ENCODE measurements at places on chromosomes 2 and 18.

- DNase-seq: no peak
Observed at GRCh38 chr2:9285921-9286320, 79.3 kb downstream of the ASAP2 start.

DNA sequence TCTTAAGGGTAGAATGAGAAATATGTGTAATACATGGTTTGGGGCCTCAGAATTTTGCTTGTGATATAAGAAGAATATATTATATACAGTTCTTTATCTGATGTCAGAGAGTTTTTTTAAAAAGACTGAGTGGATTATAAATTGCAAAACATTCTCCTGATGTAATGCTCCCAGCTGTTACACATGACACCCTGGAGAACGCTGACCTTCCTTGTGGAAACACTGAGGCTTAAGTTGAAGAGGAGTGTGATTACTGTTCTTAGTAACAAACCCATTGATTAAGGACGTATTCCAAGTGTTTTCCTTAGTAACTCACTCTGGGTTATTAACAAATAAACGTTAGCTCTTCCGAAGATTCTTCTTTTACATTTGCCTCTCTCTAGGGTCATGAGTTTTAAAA is 1069.3 kb upstream of the CNTNAP5 start:
- DNase-seq: no peak

GRCh38 chr2:162524192-162524591 is 180.3 kb downstream of the GCA start:
- no peak for DNase-seq

- no peak for DNase-seq
Observed at GRCh38 chr2:65602603-65603235, 170.3 kb upstream of the SPRED2 start.

DNA sequence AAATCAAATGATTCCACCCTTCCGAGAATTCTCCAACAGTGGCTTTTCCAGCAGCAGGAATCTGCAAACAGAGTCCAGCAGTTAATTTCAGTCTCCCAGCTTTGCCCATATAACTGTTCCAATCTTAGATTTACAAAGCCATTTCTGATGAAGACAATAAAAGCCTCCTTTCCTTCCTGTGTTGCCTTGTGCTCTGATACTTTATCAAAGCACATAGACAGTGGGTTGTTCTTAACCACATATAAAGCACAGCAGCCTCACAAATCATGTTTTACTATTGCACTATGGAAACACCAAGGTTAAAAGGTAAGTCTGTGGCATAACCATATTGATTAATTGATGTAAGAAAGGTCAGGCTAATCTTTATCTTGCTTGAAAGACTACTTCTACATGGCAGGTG is 89.8 kb upstream of the MMADHC start:
- no peak for DNase-seq

DNA sequence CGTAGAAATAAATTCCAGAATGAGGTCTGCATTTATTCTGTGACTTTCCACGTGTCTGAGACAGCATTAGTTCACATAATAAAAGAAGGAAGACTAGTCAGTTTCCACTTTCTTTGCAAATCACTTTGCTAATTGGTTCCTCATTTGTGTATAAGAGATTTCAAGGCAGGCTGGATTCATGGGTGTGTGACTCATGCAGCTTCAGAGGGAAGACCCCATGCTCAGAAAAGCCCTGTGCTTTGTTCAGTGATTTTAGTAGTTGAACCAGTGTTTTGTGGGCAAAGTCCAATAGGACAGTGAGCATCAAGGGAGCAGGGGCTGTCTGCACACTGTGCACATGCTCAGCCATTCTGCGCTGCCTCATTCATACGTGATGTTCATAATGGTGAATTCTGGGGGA is 297.8 kb downstream of the DLGAP1 start:
- no peak for DNase-seq

GRCh38 chr18:47484068-47484467 is 232.6 kb upstream of the SKOR2 start:
- no peak for DNase-seq

GRCh38 chr2:124514236-124514635 is 489.1 kb downstream of the CNTNAP5 start:
- DNase-seq: no peak

DNA sequence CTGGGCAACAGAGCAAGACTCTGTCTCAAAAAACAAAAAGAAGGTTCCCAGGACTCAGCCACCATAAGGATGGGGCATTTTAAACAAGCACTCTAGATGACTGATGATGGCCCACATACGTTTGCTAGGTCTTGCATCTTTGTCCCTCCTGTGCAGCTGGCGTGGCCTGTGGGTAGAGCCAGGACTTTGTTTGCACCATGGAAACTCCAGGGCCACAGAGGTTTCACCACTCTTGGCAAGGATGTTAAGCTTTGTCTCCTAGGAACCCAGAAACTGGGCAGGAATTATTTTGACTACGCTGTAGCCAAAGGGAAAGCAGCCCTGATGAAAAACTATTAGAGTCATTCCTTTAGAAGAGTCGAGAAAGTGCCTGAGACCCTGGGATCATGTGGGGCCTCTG is 75.3 kb upstream of the STPG4 start:
- no peak for DNase-seq

GRCh38 chr2:162484551-162484950 is 140.6 kb downstream of the GCA start:
- DNase-seq: no peak

- no peak for DNase-seq
Observed at GRCh38 chr2:106563195-106563594, 76.0 kb downstream of the CD8B2 start.

- DNase-seq: no peak
Observed at GRCh38 chr2:31932589-31932988, 78.2 kb downstream of the MEMO1 start.

DNA sequence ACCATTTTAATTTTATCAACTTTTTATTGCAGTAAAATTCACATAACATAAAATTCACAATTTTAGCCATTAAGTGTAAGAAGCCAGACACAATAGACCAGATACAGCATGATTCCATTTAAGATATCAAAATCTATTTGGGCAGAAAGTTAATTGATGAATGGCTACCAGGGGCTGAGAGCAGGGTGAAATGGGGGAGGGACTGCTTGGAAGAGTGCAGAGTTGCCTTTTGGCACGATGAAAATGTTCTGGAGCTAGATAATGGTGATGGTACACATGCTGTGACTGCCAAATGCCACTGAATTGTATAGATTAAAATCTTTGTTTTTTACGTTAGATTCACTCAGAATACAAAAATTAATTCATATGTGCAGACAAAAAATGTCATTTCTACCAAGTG is 289.3 kb upstream of the HNMT start:
- DNase-seq: no peak

GRCh38 chr18:28313602-28314001 is 136.7 kb upstream of the CDH2 start:
- DNase-seq: no peak

- no peak for DNase-seq
Observed at GRCh38 chr2:70103531-70104061, 16.3 kb downstream of the PCBP1 start.

DNA sequence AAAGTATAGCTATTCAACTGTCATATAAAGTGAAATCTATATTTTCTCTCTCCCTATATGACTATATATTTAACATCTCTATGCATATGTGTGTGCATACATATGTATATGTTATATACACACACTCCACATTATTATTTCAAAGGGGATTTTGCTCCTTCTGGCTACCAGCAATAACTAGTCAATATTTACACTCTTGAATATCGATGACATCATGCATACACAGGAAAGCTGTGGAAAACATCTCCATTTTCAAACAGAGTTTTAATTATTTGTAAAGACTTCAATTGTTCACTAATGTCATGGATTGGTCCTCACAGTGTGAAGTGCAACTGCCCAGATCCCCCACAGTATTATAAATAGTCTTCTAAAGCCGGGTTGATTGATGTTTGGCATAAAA is 195.9 kb upstream of the TCF4 start:
- DNase-seq: no peak

GRCh38 chr2:184628051-184628450 is 29.7 kb downstream of the ZNF804A start:
- DNase-seq: no peak

- DNase-seq: no peak
Observed at GRCh38 chr2:240961910-240962299, 36.5 kb upstream of the SNED1 start.

DNA sequence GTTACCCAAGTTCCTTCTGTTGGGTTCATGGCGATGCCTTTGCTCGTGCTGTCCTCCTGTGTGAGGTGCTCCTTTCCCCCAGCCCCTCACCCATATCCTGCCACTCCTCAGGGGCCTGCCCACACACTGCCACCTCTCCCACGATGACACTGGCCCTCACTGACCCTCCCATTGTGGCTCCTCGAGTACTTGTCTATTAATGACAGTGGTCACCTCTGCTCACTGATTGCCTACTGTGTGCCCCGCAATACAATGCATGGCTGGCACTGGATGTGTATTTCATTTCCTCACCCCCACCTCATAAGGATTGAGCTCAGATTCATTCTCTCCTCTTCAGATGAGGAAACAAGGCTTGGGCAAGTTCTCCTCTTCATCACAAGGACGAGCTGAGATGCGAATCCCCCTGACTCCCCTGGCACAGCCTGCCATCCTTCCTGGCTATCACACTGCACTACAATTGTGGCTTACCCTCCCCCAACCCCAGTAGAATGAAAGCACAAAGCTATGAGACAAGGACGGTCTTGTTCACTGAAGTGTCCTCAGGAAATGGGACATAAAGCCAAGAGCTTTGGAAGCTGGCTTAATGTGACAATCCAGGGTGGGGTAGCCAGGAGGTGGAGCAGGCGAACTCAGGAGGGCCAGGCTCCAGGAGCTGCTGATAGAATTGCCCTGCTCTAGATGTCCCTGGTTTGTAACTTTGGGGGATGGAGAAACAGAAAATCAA is 93.9 kb upstream of the RAB12 start:
- no peak for DNase-seq

GRCh38 chr18:54004828-54005227 is 219.6 kb downstream of the MBD2 start:
- DNase-seq: no peak

DNA sequence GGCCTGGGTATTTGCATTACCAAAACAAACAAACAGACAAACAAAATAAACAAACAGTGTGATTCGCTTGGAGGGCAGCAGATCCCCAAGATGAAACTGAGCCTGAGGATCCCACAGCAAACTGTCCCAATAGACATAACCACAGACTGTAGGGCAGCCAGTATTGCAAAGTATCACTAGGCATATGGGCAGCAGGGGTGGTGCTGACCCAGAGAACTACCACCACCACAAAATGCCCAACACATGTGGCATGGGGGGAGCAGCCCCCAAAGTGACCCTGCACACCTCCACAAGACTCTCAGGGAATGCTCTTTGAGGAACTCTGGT is 330.1 kb downstream of the CYRIA start:
- DNase-seq: no peak

DNA sequence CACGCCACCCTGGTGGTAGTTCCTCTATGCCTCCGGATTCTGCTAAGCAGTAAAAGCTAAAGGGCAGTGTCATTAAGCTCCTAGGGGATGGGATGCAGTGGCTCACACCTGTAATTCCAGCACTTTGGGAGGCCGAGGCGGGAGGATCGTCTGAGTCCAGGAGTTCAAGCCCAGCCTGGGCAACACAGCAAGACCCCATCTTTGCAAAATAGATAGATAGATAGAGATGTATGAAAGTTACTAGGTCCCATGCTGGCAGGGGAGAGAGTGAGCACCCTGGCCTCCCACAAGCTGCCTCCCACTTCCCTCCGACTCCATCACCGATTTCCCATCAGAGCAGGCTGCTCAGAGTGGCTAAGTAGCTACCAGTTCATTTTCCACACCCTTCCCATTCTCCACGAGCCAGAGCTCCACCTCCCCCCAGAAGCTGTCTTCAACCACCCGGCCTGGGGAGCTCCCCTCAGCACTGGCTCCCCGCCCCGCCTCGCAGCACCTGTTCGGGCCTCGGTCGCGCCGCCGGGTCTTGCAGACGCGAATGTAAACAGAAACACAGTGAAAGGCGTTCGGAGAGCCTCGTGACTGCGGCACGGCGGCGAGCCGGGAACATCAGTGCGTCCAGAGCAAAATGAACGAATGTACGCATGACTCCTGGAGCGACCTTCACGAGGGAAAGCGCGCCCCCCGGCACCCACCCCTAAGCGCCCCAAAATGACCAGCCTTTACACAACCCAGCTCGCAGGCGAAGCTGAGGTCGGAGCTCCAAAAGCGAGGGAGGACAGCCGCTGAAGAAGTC is 598 bp upstream of the CEP68 start:
- no peak for DNase-seq

GRCh38 chr18:24160086-24160485 is 21.2 kb downstream of the CABYR start:
- no peak for DNase-seq

DNA sequence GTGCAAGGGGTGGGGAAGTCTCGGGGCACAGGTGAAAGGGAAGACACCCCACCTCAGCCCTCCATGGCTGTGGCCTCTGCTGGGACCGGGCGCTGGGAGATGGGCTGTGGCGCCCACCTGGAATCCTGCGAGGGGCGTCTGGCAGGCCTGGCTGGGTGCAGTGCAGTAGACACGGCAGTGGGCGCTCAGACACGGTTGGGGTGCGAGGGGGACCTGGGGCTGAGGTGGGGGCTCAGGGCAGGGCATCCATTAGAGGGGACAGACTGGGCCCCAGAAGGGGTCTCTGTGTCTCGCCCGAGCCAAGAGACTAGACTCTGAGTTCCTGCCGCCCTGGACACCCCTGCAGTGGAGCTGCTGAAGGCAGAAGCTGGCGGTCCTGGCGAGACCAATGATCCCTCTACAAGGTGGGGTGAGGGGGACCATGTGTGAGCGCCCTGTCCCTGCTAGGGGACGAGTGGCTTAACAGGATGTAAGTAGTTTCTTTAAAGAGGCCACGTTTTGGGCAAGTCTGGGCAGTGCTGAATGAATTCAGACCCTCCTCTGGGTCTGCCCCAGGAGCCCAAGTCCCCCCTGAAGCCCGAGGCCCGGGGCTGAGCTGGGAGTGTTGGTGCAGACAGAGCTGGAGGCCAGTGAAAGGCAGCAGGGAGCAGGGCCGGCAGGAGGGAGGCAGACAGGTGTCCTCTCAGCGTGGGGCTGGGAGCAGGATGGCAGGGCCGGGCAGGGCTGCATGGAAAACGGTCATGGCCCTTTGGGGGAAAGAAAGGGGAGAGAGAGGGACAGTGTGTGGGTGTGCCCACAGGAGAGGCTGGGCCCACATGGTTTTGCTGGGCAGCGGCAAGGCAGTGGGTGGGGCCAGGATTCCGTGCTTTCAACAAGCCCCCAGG is 57.2 kb downstream of the HS6ST1 start:
- DNase-seq: no peak

DNA sequence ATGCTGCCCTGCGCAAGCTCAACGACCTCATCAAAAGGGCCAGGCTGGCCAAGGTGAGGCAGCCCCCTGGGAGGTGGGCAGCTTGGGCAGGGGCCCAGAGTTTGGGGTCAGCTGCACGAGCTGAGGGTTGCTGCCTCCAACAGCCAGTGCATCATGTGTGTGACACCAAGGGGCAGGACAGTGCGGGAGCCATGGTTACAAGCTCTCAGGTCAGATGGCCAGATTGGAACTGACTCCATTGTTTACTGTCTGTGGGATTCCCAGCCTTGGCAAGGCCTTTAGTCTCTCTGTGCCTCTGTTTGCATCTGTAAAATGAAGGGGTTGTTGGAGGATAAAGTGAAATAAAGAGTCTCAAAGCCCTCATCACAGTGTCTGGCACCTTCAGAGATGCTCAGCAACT is 26.9 kb downstream of the EHD3 start:
- DNase-seq: no peak

Measured in AG04450 (cell line).